ENCODE measurements at places on chromosomes 6 and 20. TPM values are rescaled to one million over a fixed set of nuclear protein-coding genes. Genes with fewer than 3 reads are reported as not detected.

Gene DAAM2
- total RNA-seq = 0.04 TPM

Gene OPRL1
- total RNA-seq = 2.0 TPM

Gene RCAN2
- not detected for total RNA-seq

Gene GLP1R
- total RNA-seq = not detected

Gene TUBB2B
- 2.4 TPM for total RNA-seq

Gene NNAT
- total RNA-seq = not detected

Gene SNX9
- 50.4 TPM for total RNA-seq

Gene SLC17A2
- not detected for total RNA-seq

Gene RIMS4
- total RNA-seq = not detected

Gene HLA-G
- not detected for total RNA-seq

Gene TSBP1
- not detected for total RNA-seq

Gene BMP6
- 281 TPM for total RNA-seq

Gene PRSS16
- not detected for total RNA-seq

Gene ZC2HC1B
- total RNA-seq = not detected

Gene HAO1
- total RNA-seq = 0.07 TPM

Gene TLDC2
- not detected for total RNA-seq

Gene WFDC5
- total RNA-seq = not detected

Gene CLIC5
- 0.07 TPM for total RNA-seq

Gene TP53TG5
- not detected for total RNA-seq

Gene TGM3
- total RNA-seq = not detected

Gene SALL4
- under 0.01 TPM for total RNA-seq

Gene MYBL2
- total RNA-seq = 41.9 TPM

Gene MUC22
- total RNA-seq = not detected

Gene SLA2
- total RNA-seq = not detected

Gene PCED1A
- total RNA-seq = 10.9 TPM

Gene BLTP3A
- 7.5 TPM for total RNA-seq

Gene ADGB
- not detected for total RNA-seq

Gene ARHGAP18
- 75.1 TPM for total RNA-seq

Gene SERINC3
- 97.2 TPM for total RNA-seq

Gene MYCT1
- 148 TPM for total RNA-seq

Gene SYCP2
- 0.28 TPM for total RNA-seq

Gene ZNF217
- 18.5 TPM for total RNA-seq

Gene ZNF831
- total RNA-seq = not detected

Data from pulmonary artery endothelial cell (primary cell).